Activated T-helper 1 cell treated with Interleukin-2 at 50 U/mL for 16 hours (primary cell): ENCODE measurements at places on chromosomes 12 and 14.

- no peak for DNase-seq
Measured at GRCh38 chr12:116693286-116694227, 44.3 kb downstream of the SPRING1 start.

- DNase-seq, result no peak
Measured at GRCh38 chr12:22981711-22982110, 356.7 kb downstream of the ETNK1 start.

- no peak for DNase-seq
Measured at GRCh38 chr12:79227091-79227490, 362.5 kb downstream of the SYT1 start.

DNA sequence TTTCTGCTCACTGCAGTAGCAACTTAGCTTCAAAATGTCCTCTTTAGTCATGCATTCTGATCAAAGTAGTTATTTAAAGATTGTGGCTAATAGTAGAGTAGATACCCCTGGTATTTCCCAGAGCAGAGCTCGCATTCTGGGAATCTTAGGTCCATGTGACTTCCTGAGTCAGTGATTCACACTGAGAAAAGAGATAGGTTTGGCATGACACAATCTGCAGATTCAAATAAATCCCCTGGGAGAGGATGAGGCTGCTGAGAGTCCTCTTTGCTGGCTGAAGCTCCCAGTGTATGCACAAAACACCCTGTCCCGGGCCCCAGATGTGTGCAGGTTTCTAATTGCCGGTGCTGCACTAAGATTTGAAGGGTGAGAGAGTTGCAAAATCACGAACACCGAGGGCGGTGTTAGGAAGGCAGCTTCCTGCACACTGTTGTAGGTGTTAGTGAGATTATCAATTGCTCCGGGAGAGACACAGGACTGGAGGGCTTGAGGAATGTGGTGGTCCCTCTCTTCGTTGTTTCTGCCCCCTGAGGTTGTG, 233.2 kb downstream of the NRXN3 start:
- DNase-seq, result no peak

- no peak for DNase-seq
Measured at GRCh38 chr14:68143341-68143841, 323.8 kb downstream of the RAD51B start.

- DNase-seq, result no peak
Measured at GRCh38 chr12:42779186-42779859, 189.8 kb upstream of the PRICKLE1 start.

DNA sequence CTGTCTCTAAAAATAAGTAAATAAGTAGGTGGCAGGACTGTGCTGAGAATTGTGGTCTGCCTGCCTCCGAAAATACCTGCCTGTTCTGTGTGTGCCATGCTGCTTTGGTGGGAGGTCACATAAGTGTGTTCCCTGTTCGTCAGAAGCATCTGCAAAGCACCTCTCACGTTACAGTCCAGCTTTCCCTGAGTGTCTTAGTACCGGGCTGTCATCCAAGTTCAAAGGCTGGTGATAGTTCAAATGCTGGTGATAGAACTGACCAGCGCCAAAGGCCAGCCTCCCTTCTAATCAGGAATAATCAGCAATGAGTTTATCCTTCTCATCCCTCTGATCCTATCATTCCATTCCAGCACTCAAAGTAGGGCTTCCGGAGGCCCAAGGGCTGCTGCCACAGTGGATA, 5.6 kb downstream of the CABP1 start:
- no peak for DNase-seq
